ENCODE measurements at places on chromosomes 7 and 10. TPM values are rescaled to one million over a fixed set of nuclear protein-coding genes. Genes with fewer than 3 reads are reported as not detected.

Gene PTPN12
- 19.0 TPM for polyA plus RNA-seq

Gene SPDYE5
- polyA plus RNA-seq = 0.25 TPM

Gene GNGT1
- not detected for polyA plus RNA-seq

Gene TYW1B
- polyA plus RNA-seq = 2.5 TPM

Gene GJC3
- polyA plus RNA-seq = not detected

Gene KNDC1
- polyA plus RNA-seq = 0.19 TPM

Gene VENTX
- not detected for polyA plus RNA-seq

Gene MACC1
- not detected for polyA plus RNA-seq

Gene JAKMIP3
- 3.2 TPM for polyA plus RNA-seq

Gene STYXL1
- polyA plus RNA-seq = 19.5 TPM

Gene NUTM2B
- polyA plus RNA-seq = not detected

Measured in Purkinje cell (primary cell).